WERI-Rb-1 (cell line): ENCODE measurements at places on chromosomes 7 and 10.

DNA sequence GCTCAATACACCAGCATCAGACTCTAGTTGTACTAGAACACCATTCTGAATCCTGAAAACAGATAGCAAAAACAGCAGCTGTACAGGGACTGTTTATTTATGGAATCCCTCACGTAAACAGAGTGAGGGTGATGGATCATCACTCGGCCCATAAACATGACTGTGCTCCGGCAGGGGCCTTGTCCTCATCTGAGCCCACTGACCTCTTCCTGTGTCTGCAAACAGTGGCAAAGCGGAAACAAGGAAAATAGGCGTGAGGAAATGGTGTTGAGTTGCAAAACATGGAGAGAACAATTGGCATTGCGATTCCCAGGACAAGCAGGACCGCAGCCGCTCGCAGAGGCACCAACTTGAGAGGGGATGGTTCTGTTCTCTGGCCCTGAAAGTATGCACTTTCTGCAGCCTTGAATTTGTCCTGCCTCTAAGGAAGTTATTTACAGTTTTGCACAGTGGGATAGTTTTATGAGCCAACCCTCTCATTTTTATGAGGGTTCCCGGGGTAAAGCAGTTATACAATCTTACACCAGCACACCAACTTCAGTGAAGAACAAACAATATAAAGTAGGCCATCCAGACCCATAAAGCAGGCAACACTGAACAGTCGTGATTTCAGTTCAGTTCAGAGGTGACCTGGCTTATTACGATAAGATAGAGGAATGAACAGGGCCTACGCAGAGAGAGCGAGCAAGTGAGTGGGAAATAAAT, 248.0 kb upstream of the FZD8 start:
- DNase-seq: no peak

GRCh38 chr7:117169907-117170306, 153.0 kb downstream of the WNT2 start:
- DNase-seq: no peak

- no peak for DNase-seq
Measured at GRCh38 chr7:137403353-137403695, 59.8 kb upstream of the PTN start.

- no peak for DNase-seq
Measured at GRCh38 chr10:112672706-112673105, 225.7 kb downstream of the VTI1A start.

DNA sequence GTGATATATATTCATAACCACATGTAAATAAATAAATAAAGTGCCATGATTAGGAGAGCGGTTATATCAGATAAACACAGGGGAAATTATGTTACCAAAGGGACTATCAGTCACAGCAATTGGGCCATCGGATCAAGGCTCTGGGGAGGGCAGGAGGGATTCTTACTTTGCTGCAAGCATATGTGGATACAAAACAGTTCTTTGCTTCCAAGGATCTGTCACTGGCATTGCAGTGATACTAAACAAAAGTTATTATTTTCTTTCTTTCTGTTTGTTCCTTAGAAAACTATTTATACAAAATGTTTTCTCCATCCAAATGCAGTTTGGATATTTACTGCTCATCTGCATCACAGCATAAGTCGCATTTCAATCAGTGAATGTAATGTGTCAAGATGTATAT, 188.4 kb upstream of the MGMT start:
- no peak for DNase-seq

GRCh38 chr10:43211030-43211429, 55.8 kb downstream of the RASGEF1A start:
- peak; percentile 3 for DNase-seq

DNA sequence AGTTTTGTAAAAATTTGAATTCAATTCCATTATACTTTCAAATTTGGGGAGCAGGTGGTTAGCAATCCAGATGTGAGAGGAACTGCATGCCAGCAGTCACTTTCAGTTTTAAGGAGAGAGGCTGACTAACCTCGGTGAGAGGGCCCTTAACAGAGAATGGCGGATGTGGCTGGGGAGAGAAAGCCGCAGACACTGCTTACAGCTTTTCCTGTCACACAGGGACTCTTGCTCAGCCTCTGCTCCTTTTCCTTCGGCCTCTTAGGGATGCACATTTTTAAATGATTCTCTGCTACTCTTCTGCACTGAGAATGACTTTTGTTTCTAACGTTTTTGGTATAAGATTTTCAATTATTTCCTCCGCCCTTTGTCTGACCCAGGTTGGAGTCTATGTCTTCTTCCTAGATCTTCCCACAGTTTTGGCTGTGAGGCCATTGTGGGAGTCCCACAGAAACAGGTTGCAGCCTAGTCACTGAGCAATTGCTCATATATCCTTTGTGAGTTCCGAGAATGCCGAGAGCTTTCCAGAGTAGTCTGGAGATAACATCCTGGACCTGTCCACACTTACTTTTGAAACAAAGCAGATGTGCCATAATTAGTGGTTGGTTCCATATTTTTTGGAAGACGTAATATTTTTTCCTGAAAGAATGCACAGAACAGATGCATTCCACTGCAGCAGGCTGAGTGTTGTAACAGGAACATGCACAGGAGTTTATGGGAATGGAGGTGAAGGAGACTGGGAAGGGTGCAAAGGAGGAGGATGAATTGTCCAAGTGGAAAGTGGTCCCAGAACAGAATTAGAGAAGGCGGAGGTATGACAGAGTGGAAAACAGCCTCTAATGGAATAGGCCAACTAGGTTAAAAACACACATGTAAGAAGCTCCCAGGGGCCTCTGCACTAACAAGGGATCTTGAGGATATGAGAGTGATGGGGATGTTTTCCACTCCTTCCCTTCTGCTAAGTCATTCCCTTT, 168.0 kb upstream of the ZNF32 start:
- DNase-seq: no peak

DNA sequence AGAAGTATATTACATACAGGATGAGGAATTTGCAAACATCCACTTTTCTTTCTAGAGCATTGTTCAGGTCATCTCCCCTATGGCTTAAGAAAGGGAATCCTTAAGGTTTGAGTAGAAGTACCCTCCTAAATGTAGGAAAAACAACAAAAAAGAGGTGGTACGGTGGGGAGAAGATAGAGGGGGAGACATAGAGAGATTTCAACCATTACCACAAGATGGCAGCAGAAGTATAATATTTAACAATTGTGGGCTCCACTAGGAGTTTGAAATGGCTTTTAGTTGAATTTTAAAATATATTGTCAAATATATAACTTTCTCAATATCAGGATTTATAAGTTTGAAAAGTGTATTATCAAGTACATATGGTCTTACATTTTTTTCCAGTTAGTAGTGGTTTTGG, 72.7 kb upstream of the PRKG1 start:
- no peak for DNase-seq
